ENCODE measurements at places on chromosomes 7 and 10.

DNA sequence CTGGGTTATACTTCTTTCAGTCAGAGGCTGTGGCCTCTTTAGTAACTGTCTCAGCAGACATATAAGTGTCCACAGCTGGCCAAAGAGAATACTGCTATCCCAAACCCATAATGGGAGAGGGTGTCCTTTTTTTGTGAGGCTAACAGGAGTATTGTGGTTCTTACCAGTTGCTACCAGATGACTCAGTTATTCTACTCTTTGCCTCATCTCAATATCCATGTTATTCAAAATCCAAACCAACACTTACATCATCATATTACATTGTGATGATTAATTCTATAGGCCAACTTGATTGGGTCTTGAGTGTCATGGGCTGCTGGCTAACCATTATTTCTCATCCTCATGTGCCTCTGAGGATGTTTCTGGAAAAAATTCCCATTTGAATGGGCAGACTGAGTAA is 120.9 kb downstream of the TMEM168 start:
- no peak for DNase-seq

DNA sequence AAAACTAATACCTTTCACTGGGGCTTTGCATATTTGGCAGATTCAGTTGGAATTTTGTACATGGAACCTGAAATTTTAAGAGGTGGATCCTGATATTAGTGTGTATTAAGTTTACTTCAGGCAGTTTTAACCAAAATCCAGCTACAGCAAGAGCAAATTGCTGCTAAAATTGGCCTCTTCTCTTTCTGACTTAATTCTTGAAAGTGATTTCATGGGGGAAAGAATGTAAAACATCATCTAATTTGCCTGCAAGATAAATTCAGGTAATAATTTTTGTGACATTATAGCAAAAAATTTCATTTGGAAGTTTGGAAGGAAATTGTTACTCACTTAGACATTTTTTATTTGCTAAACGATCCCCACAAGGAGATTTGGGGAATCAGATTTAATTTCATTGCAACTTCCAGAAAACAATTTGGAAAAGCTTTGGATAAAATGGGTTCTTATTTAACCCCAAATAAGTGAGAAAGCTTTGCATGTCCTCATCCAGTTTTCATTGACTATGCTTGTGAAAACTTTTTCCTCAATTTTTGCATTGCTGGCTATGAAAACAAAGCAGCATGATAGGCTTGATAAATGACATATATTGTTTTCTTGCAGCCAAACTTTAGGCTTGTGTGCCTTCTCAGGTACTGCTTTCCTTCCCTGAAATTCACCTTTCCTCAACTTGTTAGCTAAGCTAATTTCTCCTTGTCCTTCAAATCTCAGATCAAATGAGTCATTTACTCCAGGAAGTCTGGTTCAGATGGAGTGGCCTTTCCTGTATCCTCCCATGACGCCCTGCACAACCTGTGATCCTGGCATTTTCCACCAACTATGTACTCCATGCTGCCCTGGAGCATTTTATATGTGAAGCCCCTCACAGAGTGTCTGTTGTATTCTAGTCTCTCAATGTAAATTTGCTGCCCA is 27.4 kb upstream of the ZNF438 start:
- DNase-seq, result no peak

GRCh38 chr10:110502851-110503301 is 5.2 kb downstream of the DUSP5 start:
- no peak for DNase-seq

GRCh38 chr10:110395350-110396283 is 90.9 kb upstream of the SMNDC1 start:
- DNase-seq, result no peak

GRCh38 chr7:123070702-123071286 is 75.3 kb upstream of the TAS2R16 start:
- DNase-seq, result no peak

DNA sequence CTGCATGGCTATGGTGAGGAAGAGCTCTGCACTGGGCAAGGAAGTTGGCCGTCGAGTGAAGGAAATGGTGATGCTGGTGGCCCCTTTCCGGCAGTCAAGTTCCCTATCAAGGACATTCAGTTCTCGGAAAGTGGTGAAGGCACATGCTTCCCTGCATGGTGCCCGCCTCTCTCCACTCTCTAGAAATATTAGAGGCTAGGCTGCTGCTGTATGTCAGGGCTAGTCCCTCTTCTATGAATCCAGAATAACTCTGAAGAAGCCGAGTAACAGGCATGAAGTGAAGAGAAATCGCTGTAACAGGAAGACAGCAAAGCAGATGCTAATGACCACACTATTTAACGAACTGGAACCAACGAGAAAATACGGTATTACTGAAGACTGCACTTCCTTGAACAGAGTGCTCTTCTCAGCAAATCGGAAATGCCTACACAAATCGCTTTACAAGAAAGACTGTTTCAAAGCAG is 5.4 kb downstream of the IDI1 start:
- DNase-seq, result no peak

- DNase-seq, result no peak
Observed at GRCh38 chr7:34060196-34060947, 155.0 kb downstream of the BMPER start.

GRCh38 chr10:129501652-129502436 is 34.8 kb downstream of the MGMT start:
- DNase-seq, result no peak

GRCh38 chr10:14225379-14225778 is 105.3 kb downstream of the FRMD4A start:
- no peak for DNase-seq

DNA sequence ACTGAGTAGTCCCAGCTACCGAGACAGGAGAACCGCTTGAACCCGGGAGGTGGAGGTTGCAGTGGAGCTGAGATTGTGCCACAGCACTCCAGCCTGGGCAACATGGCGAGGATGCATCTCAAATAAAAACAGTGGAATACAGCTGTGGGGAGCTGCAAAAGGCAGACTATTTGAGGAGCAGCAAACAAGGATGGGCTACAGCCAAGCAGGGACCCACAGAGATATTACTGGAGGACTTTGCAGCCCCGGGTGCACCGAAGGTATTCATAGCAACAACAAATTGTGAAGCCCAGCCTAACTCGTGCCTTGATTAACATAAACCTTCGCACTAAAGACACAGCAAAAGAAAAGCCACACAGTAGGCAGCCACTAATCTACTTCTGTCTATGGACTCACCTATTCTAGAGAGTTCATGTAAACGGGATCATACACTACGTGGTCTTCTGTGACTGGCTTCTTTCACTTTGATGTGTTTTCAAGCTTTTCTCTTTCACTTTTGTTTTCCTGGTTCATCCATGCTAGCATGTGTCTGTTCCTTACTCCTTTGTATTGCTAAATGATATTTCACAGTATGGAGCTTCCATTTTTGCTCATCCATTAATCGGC is 34.0 kb downstream of the PODXL start:
- DNase-seq, result no peak

- DNase-seq, result no peak
Observed at GRCh38 chr7:157551325-157552070, 214.7 kb downstream of the DNAJB6 start.

DNA sequence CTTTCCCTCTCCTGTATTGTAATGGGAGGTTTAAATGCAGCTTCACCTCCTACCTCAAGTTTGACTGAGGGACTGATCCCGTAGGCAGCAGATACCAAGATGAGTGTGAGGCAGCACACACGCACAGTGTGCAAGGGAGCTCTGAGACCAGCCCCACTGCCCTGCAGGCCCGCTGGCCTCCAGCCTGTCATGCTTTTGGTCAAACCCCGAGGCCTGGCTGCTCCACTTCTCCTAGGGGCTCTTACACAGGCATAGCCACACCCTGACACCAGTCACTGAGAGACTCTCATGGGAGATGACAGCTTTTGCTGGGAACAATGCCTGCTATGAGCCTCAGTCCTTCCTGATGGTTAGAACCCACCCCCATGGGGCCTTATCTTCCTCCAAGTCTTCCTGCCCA is 27.6 kb downstream of the DRGX start:
- DNase-seq, result no peak

GRCh38 chr10:34753014-34753757 is 61.9 kb downstream of the PARD3 start:
- DNase-seq, result no peak

DNA sequence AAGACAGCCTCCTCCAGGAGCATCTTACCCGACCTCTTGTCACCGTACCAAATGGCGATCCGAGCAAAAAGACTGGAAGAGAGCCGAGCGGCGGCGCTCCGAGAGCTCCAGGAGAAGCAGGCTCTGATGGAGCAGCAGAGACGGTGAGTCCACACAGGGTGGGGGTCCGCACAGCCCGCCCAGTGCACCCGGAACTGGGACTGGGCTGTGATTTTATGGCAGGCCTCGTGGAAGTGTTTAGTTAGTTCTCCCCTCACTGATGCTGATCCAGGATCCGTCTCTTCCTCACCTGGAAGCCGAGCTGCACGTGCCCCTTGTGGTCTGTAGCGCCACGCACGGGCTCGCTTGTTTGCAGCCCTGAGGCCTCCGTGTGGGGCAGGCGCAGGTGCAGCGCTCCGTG is 19.6 kb downstream of the LRRC27 start:
- no peak for DNase-seq

- DNase-seq, result no peak
Observed at GRCh38 chr10:25175527-25176420, 973 bp downstream of the GPR158 start.

DNA sequence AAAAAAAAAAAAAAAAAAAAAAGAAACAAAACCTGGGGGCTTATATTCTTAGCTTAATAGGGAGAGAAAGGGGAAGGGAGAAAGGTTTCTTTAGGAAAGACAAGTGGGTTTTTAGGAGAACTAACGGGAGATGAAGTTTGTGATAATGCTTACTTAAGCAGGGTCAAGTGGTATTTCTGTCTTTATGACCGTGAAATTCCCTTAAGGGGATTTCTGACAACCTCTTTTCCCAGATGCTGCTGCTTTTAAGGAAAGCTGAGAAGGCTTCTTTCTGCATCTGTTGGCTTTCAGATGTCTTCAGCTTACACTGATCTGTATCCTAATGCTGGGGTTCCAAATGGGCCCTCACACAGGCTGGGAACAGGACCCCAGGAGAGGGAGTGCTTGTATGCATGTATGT is 42.6 kb downstream of the ADAMTS14 start:
- no peak for DNase-seq

DNA sequence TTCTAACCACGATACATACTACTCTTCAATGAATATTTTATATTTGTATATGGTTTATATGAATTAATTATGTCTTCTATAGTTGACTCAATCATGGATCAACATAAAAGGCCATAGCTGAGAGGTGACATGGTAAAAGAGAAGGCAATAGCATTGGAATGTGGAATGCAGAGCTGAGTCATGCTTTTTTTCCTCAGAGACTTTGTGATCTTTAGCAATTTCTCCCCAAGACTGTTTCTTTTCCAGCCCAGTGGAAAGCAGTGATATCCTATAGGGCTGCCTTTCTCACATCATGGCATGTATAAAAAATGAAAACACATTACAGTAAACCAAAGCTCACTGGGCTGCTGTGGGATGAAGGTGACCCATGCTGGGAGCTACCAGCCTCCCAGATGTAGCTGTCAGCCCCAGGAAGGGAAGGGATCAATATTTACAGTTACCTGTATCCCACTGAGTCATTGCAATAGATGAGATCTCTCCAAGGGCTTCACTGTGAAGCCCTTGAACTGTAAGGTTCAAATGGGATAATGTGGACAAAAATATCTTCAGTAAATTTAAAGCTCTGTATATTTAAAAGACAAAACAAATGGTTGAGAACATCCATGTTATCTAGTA is 30.2 kb downstream of the SLC39A12 start:
- no peak for DNase-seq

GRCh38 chr10:133487085-133487484 is 33.3 kb downstream of the SCART1 start:
- no peak for DNase-seq

DNA sequence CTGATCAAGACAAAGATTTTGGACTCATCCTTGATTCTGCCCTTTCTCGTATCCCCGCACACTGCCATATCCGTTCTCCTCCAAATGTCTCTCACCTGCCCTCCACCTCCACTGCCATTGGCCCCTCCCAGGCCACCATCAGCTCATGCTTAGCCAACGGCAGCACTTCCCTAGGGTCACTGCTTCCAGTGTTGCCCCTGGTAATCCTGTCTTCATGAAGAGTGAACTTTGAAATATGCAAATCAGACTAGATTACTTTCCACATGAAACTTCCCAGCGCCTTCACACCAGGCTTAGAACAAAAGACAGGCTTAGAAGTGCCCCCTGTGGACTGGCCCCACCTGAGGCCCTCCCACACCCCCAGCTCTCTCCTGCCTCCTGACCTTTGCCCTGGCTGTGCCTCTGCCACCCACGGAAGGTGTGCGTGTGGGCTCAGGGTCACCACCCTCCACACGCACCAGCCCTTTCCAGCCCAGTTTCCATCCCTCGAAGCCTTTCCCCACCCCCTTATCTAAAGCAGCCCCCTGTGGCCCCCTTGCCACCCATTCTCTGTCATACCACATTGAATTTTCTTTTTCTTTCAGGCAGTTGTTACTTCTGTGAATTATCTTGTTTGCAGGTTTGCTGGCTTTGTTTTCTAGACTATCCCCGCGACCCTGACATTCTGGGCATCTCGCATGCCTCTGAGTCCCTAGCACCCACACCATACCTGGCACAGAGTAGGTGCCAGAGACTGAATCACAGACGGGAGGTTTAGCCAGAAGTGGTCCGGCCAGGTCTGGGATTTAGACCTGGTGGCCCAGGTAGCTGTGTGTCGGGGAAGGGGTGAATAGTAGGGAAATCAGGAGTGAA is 26.8 kb upstream of the C10orf53 start:
- no peak for DNase-seq

DNA sequence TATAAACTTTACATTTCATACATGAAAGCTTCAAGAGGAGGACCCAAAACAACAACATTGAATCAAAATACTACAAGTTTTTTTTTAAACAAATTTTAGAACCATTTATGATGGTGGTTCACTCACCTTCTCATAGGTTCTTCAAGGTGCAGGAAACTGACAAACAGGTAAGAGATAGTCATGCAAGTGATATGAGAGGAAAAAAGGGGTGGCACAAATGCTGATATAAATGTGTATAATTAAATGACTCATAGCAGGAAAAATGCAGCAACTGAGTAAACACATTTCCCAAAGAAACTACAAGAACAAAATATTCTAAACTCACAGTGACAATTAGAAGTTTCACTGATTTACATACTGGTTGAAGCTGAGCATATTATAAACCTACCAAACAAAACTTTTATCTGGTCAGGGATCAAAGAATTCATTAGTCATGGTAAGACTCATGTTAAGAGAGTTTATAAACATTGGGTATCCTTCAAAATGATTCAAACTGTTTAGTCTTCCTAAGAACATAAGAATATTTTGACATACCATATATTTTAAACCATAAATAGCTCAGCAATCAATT is 14.1 kb downstream of the ZWINT start:
- no peak for DNase-seq

DNA sequence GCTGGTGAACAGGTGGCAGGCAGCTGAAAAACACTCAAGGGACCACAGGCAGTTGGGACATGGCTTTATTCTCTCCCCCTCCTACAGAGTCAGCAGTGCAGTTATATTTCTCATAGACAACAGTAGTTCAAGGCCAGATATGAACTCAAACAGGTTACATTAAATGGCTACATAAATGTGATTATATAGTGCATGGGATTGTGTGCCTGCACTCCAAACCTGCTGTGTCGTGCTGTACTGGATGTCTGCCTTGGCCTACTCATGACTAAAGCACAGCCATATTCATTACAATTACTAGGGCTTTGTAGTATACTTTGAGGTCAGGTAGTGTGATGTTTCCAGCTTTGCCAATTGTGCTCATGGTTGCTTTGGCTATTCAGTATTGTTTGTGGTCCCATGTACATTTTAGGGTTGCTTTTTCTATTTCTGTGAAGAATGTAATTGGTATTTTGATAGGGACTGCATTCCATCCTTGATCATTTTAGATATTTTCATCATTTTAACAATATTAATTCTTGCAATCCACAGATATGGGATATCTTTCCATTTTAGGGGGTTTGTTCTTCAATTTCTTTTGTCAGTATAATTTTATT is 393.6 kb downstream of the CNTNAP2 start:
- no peak for DNase-seq
